Stimulated activated effector memory CD8-positive, alpha-beta T cell treated with anti-CD3 and anti-CD28 coated beads, Interleukin-12 subunit alpha, Interleukin-12 subunit beta, amount 100 ng/mL, for 72 hours (primary cell): ENCODE measurements at places on chromosomes 13 and 19.

DNA sequence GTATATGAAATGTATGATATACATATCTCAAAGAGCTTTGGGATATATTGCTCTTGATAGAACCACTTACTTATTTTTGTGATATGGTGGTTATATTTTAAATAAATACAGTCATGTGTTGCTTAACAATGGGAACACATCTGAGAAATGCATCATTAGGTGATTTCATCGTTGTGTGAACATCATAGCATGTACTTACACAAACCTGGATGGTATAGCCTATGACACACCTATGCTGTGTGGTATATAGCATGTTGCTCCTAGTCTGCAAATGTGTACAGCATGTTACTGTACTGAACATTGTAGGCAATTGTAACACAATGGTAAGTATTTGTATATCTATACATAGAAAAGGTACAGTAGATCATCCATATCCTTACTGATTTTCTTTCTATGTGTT is 7.7 kb downstream of the RB1 start:
- no peak for DNase-seq

GRCh38 chr19:558770-559439 is 13.5 kb upstream of the BSG start:
- DNase-seq = no peak

GRCh38 chr13:20403826-20404225 is 121.8 kb downstream of the CRYL1 start:
- DNase-seq = no peak

DNA sequence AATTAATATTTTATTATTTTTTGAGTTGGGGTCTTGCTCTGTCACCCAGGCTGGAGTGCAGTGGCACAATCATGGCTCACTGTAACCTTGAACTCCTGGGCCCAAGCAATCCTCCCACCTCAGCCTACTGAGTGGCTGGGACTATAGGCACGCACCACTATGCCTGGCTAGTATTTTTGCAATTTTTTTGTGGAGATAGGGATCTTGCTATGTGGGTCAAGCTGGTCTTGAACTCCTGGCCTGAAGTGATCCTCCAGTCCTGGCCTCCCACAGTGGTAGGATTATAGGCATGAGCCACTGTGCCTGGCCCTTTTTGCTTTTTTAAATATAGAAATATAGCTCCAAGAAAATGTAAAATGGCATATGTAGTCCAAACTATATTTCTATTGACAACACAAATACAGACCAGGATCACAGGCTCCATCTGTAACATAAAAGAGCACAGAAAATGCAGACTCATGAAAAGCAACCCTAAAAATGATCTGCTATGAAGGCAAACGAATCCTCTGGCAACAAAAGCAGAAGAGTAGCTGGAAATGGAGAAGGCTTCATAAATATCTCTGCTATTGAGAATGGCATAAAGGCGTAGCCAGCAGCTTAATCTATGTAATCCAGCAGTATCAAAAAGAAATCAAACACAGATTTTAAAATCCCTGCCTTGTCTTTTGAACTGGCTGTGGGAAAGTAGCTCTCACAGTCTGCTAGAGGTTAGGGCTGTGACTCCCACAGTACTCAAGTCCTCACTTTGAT is 200.6 kb downstream of the LHFPL6 start:
- DNase-seq = no peak

GRCh38 chr13:41054212-41054877 is 7.0 kb upstream of the WBP4 start:
- DNase-seq = no peak

DNA sequence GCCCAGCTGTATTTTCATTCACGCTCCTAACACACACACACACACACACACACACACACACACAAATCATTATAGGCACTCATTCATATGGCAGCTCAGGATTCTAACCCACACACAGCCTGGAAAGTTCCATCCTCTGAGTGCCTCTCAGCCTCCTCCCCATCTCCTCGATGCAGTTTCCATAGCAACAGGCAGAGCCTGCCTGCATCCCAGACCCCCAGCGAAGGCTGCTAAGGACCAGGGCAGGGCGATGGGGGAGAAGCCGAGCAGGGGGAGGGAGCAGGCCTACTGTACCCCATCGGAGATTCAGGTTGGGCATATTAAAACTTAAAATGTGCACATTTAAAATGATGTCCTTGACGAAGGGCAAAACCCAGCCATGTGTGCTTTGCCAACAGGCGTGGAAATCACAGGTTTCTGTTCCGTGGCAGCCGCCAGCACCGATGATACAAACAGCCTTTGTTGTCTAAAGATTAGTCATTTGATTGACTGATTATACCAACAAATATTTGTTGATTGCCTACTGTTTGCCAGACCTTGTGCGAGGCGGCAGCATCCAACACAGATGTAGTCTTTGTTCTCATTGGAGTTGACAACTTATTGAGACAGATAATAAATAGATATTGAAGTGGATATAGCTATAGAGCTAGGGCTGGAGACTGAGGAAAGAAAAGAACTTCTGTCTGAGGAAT is 43.8 kb upstream of the USP29 start:
- DNase-seq = no peak

GRCh38 chr13:61954092-61954491 is 538.4 kb upstream of the PCDH20 start:
- no peak for DNase-seq

GRCh38 chr19:35141837-35142605 is 1.0 kb upstream of the FXYD7 start:
- no peak for DNase-seq

- peak; percentile 60 for DNase-seq
These were observed 103.7 kb upstream of the EDNRB start for GRCh38 chr13:78022164-78022877.

DNA sequence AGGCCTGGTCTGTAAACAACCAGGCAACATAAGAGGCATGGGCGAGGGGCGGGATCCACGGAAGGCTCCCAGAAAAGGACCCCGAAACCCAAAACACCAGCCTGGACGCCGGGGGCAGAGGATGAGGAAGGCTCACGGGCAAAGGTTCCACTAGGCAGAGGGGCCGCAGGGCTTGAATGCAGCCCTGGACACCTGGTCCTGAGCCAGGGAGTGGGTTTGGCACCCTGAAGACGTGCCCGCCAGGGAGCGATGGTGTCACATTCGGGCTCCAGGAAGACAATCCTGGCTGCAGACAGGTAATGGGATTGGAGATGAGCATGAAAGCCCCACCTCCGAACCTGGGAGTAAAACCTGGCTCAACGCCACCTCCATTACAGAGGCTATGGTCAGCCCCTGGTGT is 31.8 kb downstream of the ZNF787 start:
- no peak for DNase-seq

- DNase-seq = no peak
These were observed 117.9 kb downstream of the ITGBL1 start for GRCh38 chr13:101570410-101570809.

- no peak for DNase-seq
These were observed 656 bp downstream of the PCCA start for GRCh38 chr13:100089465-100090032.

DNA sequence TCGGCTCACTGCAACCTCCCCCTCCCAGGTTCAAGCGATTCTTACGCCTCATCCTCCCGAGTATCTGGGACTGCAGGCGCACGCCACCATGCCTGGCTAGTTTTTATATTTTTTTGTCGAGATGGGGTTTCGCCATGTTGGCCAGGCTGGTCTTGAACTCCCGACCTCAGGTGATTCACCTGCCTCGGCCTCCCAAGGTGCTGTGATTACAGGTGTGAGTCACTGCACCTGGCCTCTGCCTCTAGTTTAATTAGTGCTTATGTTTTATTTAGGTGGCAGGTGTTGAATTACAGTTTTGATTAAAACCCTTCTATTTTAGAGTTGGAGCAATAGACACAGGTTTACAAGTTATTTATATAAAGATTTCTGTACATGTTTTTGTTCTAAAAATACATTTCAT is 42.8 kb downstream of the ATP11A start:
- DNase-seq = no peak

GRCh38 chr19:9940778-9941177 is 4.5 kb upstream of the OLFM2 start:
- DNase-seq = no peak

GRCh38 chr19:12834976-12835757 is 788 bp upstream of the RTBDN start:
- no peak for DNase-seq

DNA sequence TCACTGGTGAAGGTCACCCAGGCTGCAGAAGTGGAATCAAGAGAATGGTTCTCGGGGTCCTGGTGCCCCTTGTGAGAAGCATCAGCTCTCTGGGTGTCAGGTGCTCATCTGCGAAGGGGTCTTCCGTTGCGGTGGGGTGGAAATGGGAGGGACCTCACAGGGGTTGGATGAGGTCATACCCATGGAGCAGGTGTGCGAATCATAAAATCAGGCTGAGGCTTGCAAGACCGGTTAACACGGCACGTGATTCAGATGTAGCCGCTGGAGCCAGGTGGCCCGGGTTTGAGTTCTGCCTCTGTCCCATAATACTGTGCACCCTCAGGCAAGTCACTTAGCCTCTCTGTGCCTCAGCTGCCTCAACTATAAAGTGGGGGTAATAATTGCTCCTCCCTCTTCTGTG is 3.9 kb upstream of the KLK15 start:
- DNase-seq = no peak
